Stimulated activated CD8-positive, alpha-beta memory T cell treated with anti-CD3 and anti-CD28 coated beads, Interleukin-4, amount 100 ng/mL, for 1 hour (primary cell): ENCODE measurements at places on chromosomes 11 and 22.

DNA sequence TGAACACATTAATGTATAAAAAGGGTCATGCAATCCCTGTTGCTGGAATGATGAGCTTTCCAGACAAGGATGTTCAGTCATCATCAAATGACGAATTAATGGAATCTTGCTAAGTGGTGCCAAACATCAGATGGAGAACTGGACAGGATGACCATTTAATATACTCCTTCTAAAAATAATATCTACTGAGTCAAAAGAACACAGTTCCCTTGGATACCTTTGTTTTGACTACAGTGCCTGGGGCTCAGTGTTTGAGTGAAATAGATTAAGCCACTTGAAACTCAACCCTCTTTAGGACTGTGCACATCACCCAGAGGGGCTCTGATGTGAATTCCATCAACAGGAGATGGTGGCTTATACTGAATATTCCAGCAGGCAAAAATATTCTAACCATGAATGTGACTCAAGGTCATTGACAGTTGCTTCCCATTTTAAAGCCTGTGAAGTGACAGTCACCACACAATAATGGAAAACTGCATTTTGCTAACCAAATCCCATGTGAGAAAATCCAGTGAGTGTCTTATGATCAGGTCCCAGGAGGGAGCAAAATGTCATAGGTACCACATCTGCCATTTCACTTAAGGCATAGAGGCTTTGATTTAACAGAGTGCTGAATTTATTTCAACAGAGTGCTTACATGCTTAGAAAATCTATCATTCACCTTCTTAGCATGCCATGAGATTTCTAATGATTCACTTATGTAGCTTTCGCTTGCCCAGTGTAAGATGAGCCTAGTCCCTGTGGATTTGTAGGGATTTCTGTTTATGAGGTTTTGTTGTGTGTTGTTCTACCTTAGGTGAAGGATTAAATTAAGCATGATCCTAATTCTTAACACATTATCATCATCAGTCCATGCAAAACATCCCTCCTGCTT is 41.3 kb upstream of the SLN start:
- no peak for DNase-seq

DNA sequence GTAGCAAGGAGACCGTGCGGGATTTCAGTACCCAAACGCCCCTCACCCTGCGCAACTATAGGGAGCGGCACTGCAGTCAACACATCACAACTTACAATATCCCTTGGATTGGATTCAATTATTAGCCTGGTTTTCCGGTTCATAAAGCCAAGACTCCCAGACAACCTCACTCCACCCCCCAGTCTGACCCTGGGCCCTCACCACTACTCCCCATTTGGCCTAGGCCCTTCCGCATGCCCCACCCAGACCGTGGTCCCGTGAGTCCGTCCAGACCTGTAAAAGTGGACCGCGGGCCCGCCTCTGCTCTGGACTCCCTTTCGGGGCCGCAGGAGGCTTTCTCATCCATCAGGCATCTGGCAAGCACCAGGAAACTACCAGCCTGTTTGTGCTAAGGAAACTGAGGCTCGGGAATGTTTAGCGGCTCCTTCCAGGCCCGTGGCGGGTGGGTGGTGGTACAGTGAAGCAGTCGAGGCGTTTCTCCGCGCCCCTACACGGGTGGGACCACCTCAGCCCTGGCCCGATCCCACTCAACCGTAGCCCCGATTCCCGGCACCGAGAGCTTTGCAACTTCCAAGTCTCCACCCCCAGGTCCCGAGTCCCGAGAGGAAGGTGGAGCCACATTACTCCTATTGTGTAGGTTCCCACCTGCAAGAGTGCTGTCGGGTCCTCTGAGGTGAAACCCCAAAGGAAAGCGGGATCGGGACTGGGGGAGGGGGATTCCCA is 679 bp upstream of the DPP3 start:
- DNase-seq, result no peak

DNA sequence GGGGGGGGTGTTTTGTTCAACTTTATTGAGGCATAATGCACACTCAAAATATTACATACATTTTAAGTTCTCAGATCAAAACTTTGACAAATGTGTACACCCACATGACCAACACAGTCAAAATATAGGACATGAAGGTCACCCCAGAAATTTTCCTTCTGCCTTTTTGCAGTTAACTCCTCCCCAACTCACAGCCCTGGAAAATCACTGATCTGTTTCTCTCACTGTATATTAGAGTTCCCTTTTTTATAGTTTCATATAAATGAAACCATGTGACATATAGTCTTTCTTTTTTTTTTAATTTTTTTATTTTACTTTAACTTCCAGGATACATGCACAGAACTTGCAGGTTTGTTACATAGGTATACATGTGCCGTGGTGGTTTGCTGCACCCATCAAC is 4.6 kb downstream of the TMPRSS5 start:
- no peak for DNase-seq

DNA sequence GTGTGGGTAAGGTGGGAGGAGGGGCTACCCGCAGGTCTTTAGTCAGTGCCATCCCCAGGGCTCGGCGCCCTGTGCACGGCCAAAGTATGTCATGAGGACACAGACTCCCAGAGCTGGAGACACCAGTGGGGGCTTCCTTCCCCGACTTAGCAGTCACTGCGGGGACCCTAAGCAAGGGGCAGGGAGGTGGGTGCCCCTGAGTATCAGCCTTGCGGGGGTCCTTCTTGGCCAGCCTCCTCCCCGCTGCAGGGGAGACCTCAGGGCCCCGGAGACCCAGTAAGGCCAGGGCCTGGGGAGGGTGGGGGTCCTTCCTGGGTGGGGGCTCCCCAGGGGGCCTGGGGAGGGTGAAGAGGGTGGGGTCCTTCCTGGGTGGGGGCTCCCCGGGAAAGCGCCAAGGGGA is 673.8 kb downstream of the BRD1 start:
- DNase-seq, result no peak

- DNase-seq, result no peak
These were observed 48.1 kb downstream of the CYTH4 start for GRCh38 chr22:37330200-37331033.

DNA sequence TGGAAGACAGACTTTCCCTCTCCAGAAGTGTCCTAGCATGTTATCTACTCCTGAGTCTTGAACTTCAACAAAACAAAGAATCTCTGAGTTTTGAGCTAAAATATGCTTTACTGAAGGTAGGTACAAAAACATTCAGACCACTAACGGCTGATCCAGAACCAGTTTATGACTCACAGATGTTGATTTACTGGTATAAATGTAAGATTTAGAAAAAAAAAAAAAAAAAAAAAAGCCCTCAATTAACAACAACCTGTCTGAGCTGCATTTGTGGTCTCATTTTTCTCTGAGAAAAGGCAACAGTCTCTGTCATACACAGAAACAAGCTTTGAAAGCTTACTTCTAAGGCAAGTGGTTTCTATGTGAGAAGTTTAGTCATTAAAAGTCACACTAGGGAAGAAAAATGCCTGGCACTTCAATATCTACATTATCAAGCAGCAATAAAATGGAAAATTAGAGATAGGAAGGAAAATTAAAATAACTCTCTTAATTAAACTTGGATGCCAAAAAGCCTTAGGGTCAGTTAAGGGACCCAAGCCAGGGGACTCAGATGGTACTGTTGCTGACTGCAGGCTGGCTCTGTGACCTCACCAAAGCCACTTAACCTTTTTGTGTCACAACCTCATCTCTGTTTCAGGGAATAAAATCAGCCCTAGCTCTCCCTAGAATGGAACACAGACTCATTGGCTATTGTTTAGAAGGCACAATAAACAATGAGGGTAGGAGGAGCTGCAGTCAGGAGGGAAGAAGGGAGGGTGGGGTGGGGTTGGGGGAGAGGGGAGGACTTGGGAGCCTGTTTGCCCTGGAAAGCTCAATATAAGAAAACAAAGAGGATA is 61.7 kb downstream of the ETS1 start:
- DNase-seq, result no peak

- DNase-seq, result no peak
These were observed 93.8 kb downstream of the BCR start for GRCh38 chr22:23274146-23274526.

- no peak for DNase-seq
These were observed 26.0 kb downstream of the FDX1 start for GRCh38 chr11:110455718-110456117.

DNA sequence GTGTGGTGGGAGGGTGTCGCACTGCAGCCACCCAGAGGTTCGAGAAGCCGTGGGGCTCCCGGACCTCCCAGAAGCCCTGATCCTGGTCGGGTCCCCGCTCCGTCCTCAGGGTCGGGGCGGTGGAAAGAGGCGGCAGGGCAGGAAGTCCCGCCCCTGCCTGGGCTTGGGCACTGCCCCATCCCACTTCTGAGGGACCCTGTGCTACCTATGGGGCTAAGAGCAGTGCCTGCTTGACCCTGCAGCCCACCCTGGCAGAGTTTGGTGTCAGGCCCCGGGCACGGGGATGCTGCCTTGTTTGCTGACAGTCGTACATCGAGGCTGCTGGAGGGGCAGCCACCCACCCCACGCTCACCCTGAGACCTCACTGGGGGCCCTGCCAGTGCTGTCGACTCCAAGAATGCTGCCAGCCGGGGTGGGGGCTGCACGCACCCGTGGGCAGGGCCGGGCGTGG is 19.4 kb downstream of the RNH1 start:
- no peak for DNase-seq

DNA sequence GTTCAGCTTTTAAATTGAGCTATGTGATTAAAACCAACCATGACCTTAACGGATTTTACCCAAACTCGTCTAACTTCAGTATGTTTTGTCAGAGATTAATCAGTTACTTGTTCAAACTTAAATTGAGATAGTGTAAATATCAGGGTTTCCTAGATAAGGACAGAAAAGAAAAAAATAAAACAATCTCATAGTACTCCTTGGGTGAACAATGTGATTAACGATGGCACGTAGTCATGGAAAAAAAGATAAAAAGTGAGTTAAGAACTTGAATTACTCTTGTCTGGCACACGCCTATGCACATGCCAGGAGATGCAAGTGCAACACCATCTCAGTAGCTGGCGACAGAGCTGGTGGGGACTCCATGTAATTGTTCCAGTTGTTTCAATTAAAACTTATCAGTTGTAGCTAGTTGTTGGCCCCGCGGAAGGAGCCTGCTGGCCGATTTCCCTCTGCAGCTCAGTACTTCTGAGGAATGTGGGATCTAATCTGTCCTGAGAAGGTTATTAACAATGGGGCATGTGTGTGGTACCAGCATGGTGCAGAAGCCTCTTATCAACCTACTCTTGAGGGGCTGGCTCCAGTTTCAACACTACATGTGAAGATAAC is 3.0 kb downstream of the RASSF10 start:
- no peak for DNase-seq

DNA sequence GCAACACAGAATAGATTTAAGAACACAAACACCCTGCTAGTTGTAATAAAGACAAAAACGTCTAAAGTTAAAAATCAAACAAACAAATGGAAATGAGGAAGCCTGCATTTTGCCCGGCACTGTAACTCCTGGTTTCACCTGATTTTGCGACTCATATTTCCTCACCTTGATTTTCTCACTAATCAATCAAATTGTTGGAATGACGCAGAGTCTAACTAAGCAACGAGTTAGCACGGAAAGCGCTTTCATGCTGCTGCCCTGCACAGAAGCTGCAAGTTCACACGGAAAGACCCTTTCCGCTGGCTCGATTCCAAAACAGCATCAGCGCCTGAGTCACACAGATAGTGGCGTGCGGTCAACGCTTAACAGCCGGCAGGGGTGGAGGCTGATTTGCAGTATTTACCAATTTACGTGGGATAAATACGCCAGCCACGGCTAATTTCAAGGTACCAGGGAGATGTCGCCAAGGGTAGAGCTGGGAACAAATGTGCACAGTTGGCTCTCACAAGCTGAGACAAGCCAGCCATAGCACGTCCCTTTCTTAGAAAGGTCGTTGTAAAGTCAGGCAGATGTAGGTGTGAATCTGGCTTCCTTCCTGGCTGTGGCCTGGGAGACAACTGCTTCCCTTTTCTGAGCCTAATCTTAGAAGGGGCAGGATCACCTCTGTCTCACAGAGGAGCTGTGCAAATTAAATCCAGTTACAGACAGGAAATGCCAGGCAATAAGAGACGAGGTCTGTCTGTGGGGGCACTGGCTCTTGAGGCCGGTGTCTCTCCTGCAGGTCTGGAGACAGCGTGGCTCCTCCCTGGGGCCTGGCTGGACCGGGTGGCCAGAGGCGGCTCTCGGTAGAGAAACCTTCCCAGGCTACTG is 76.9 kb upstream of the TTLL12 start:
- DNase-seq, result peak; percentile 71

- DNase-seq, result no peak
These were observed 92.2 kb upstream of the SORL1-AS1 start for GRCh38 chr11:121544956-121545355.

- no peak for DNase-seq
These were observed 669 bp upstream of the GAL3ST1 start for GRCh38 chr22:30574997-30575671.

GRCh38 chr22:40463683-40464082 is 93.3 kb downstream of the SGSM3 start:
- no peak for DNase-seq

DNA sequence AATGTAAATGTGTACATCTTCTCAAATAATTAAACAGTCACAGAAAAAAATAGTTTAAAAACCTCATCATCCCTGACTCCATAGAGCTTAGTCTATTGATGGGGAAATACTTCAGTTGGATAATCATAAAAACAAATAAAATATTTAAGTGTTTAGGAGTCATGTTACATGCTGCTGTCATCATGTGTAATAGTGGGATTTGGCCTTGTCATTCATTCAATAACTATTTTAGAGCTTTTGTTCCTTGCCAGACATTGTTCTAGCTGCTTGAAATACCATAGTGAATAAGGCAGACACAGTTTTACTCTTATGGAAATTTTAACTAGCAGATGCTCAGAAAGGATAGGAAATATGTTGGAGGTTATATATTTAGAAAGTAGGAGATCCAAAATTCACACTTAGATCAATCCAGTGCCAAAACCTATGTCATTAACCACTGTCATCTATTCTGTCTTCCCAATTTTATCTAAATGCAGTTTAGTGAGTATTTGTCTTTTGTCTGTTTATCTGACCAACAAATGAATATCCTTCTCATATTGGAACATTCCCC is 324.7 kb downstream of the CASP12 start:
- DNase-seq, result no peak

DNA sequence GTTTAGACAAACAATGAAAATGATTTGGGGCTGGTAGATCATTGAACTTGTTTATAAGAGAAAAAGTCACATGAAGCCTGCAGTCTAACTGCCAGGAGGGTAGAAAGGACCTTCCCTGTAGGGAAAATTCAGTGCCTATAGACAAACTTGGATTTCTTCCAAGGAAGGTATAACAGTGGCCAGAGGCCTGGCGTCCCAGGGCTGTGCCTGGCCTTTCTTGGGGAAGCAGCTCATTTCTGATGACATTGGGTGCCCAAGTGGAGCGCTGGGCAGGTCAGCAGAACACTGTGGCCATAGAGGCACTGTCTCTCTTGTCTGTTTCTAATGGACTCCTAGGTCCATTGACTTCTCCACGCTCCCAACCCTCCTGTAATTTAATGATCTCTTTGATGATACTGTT is 6.6 kb upstream of the FXYD6 start:
- DNase-seq, result no peak

GRCh38 chr11:30002157-30002785 is 14.6 kb downstream of the KCNA4 start:
- DNase-seq, result no peak

GRCh38 chr11:122788781-122789535 is 49.3 kb upstream of the CRTAM start:
- no peak for DNase-seq
